ENCODE measurements at places on chromosomes 4 and X. TPM values are rescaled to one million over a fixed set of nuclear protein-coding genes. Genes with fewer than 3 reads are reported as not detected.

GRCh38 chrX:47748576-47748975 is 88.1 kb upstream of the ZNF81 start:
- H3K27me3 ChIP-seq, result peaks cover 3% of the 10 kb centered on the region
- no peak overlapping the region for H3K27ac ChIP-seq
- H3K4me3 ChIP-seq, result no peak overlapping the region
- no peaks in the 10 kb centered on the region for H3K36me3 ChIP-seq

GRCh38 chr4:94068753-94069719 is 138.6 kb upstream of the SMARCAD1 start:
- H3K27ac ChIP-seq, result no peak overlapping the region
- H3K4me3 ChIP-seq, result no peak overlapping the region
- H3K36me3 ChIP-seq, result no peaks in the 10 kb centered on the region
- H3K4me1 ChIP-seq, result no peaks in the 10 kb centered on the region

DNA sequence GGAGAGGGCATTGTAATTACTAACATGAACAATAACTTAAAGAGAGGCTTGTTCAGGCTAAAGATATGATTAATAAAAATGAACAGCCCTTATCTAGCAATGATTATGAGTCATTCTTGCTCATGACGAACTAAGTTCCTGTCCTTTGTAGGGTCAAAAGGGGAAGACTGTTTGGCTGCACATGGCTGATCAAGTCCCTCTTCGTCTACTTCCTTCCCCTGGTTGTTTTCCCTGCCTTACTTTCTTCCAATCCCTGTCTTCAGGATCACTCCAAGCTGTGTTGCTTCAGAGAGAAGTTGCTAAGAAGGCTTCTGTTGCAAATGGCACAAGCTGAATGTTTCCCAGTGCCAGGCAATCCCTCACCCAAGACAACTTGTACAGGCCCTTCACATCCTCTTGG is 115.0 kb upstream of the HS3ST1 start:
- no peak for DNase-seq
- no peaks in the 10 kb centered on the region for H3K27me3 ChIP-seq
- no peaks in the 10 kb centered on the region for H3K4me1 ChIP-seq
- H3K4me3 ChIP-seq, result no peak overlapping the region

DNA sequence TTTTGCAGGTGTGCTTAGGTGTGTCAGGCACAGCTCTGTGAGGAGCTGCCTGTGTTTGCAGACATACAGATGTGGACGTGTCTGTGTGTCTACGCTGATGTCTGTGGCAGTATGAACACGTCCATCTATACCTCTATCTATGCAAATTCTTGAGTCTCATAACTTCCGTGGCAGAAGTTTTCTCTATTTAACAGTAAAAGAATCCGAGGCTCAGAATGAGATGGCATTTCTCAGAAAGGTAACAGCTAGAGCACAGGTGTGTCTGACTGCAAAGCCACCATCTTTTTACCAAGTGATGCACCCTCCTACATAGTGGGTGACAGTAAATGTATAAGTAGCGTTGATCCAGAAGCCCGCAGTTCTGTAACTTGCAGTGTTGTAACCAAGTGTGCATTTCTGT is 39.9 kb upstream of the CYP4V2 start:
- H3K27me3 ChIP-seq, result peaks cover 3% of the 10 kb centered on the region
- no peaks in the 10 kb centered on the region for H3K4me1 ChIP-seq
- no peak for DNase-seq

DNA sequence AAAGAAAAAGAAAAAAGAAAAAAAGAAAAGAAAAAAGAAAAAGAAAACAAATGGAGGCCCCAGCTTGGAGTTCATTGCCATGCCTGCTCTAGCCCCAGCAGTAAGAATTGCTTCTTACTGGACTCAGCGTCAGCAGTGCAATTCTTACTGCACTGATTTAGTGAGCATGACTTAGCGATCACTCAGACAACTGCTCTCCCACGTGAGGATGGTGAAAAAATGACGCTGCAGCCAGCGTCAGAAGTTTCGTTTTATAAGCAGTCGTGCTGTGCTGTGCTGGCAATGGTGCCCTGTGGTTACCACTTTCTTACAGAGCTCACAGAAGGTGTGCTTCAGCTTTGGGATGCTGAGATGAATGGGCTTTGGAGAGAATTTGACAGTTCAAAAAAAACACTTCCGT is 68.3 kb upstream of the DDX3X start:
- H3K4me1 ChIP-seq, result peaks cover 3% of the 10 kb centered on the region
- DNase-seq, result peak; percentile 57
- no peaks in the 10 kb centered on the region for H3K36me3 ChIP-seq
- H3K4me3 ChIP-seq, result peak overlapping the region; percentile 53
- H3K27ac ChIP-seq, result no peak overlapping the region
- no peaks in the 10 kb centered on the region for H3K27me3 ChIP-seq

DNA sequence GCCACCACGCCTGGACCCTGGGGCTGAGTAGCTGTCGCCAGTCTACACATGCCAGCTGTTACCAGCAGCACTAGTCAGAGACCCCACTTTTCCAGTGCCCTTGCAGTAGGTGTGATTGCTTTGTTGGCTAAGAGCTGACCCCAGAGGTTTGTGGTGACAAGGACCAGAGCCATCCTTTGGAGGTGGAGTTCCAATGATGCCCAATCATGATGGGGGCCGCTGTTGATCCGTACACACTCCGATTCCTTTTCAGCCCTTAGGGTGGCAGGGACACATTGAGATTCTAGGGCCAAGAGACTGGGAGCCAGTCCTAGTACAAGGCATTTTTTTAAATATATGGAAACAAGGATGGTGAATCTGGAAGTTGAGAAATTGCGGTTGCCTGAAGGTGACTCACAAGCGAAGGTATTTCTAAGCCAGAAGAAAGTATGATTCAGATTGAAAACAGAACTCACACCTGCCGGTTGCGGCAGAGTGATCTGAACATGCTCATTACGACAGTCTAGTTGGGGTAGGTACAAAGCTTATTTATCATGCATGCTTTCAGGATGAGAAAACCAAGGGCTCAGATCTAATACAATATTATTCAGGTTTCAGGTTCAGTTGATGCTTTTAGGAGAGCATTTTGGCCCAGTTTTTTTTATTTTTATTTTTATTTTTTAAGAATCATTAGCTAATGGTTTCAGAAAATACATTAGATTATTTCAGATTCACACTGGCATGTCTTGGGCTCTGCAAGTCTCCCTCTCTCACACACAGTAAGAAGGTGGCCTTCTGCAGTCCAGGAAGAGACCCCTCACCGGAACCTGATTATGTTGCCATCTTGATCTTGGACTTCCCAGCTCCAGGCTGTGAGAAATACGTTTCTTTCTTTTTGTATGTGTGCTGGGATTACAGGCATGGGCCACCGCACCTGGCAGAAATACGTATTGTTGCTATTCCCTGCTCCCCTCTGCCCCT is 43.4 kb downstream of the SHROOM2 start:
- H3K4me3 ChIP-seq, result no peak overlapping the region
- no peaks in the 10 kb centered on the region for H3K36me3 ChIP-seq
- H3K4me1 ChIP-seq, result no peaks in the 10 kb centered on the region
- peak; percentile 19 for DNase-seq
- H3K27me3 ChIP-seq, result no peaks in the 10 kb centered on the region

DNA sequence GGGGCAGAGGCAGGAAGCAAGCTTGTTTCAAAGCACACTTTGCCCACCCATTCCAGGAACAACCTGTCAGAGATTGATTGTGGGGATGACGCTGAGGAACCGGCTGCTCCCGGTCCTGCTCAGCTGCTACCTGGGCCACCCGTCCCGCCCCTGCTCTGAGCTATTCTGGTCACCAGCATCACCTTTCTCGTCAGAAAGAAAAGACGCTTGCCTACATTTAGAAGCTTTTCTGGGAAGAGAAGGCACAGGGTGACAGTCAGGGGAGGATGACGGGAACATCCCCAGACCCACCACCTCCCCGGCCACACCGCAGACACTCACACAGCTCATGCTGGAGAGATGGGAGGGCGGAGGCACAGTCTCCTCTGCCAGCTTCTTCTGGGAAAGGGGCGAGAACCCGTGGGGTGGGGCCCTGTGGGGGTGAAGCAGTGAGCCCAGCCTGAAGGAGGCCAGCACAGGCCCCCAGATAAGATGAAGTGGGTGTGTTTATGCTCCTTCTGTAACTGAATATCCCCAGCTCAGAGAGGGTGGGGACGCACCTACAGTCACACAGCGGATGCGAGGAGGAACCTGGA is 81.8 kb downstream of the CPZ start:
- H3K36me3 ChIP-seq, result no peaks in the 10 kb centered on the region
- H3K27ac ChIP-seq, result no peak overlapping the region
- no peak for DNase-seq
- H3K4me3 ChIP-seq, result no peak overlapping the region
- no peaks in the 10 kb centered on the region for H3K4me1 ChIP-seq
- no peaks in the 10 kb centered on the region for H3K27me3 ChIP-seq

DNA sequence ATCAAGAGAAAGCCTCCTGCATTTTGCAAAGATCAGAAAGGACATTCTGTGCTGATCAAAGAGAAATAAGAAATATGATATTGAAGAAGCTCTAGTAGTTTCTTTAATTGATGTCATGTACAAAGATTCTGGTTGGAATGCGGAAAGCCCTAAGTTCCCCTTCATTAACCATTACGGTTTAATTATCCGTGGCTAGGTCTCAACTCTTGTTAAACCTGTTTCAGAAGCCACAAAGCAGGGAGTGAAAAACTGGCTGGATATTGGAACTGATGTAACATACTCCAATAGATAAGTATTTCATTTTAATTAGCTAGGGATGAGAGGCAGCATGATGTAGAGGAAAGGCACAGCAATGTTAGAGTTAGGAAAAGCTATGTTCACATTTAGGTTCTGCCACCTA is 55.7 kb downstream of the SPANXN3 start:
- no peak overlapping the region for H3K27ac ChIP-seq
- H3K36me3 ChIP-seq, result no peaks in the 10 kb centered on the region
- no peak for DNase-seq
- H3K4me1 ChIP-seq, result no peaks in the 10 kb centered on the region
- no peak overlapping the region for H3K4me3 ChIP-seq

The MAGEH1 gene
- total RNA-seq, result 26.6 TPM

The AMER1 gene
- 3.1 TPM for total RNA-seq

DNA sequence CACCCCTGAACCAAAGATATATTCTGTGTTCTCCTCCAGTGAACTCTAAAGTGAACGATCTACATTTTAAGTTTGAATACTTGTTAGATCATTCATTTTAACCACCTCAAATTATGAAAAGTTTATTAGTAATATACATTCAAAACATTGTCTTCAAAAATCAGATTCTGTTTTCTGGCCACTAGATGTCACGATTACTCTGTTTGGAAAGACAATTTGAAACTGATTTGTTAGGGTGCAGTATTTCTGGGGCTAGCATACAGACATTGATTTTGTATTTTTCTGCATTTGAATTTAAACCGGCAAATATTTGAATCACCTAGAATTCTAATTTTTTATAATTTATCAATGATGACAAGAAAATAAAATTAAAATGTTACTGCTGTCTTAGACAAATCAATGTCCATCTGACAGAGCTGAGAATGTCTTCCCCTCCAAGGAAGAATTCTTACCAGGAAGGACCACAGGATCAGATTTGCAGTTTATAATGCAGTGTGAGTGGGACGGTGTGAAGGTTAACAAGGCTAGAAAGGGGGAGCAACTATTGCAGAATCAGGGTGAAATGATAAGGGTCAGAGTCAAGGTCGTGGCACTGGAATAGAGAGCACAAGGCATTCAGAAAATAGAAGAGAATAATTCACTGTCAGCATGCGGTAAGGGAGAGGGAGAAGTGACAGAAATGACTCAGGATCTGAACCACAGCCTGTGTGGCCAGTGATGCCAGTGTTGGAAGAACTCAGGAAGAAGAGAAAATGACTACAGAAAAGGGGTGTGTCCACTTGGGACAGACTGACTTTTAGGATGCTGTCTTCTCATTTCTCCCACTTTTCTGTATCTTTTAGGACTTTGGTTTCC is 91.6 kb downstream of the ANXA10 start:
- no peaks in the 10 kb centered on the region for H3K27me3 ChIP-seq
- no peaks in the 10 kb centered on the region for H3K36me3 ChIP-seq
- H3K4me1 ChIP-seq, result no peaks in the 10 kb centered on the region
- peak; percentile 21 for DNase-seq
- H3K27ac ChIP-seq, result no peak overlapping the region

The UGT2B15 gene
- not detected for total RNA-seq

DNA sequence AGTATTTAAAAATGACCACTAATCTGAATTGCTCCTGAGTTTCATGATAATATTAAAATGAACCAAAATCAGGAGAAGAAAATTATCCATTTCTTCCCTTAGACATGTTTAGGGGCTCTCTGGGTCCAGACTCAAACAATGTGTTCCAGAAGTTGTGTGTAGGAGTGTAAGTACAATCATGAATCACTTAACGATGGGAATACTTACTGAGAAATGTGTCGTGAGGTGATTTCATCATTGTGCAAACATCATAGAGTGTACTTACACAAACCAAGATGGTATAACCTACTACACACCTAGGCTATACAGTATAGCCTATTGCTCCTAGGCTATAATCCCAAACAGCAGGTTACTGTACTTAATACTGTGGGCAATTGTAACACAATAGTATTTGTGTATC is 74.8 kb downstream of the STPG2 start:
- H3K27me3 ChIP-seq, result peaks cover 4% of the 10 kb centered on the region
- no peaks in the 10 kb centered on the region for H3K36me3 ChIP-seq
- no peak for DNase-seq
- no peak overlapping the region for H3K27ac ChIP-seq

DNA sequence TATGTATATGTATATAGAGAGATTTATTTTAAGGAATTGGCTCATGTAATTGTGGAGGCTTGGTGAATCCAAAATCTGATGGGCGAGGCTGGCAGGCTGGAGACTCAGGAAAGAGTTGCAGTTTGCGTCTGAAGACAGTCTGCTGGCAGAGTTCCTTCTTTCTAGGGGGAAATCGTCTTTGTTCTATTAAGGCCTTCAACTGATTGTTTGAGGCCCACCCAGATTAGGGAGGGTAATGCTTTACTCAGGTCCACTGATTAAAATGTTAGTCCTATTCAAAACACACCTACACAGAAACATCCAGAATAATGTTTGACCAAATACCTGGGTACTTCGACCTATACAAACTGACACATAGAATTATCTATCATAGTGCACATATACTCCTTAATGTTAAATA is 149.5 kb downstream of the NAA11 start:
- no peaks in the 10 kb centered on the region for H3K27me3 ChIP-seq
- no peak overlapping the region for H3K4me3 ChIP-seq
- no peaks in the 10 kb centered on the region for H3K4me1 ChIP-seq
- H3K27ac ChIP-seq, result no peak overlapping the region

The GLRB gene
- not detected for total RNA-seq

DNA sequence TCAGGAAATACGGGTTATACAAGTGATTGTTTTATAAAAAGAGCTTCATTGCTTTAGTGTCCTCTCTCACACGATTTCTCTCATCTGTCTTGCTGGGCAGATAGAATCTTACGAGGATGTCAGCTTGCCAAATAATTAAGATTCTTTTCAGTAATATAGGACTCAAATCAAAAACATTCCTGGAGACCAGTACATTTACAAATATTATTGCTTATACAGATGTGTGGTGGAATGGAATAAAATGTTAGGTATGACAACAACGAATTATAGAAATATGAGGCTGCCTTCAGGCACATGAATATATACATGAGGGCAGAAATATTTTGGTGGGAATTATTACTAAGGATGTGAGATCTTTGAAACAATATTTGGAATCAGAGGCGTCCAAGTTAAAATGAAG is 88.9 kb downstream of the GC start:
- H3K27ac ChIP-seq, result no peak overlapping the region
- DNase-seq, result no peak
- no peaks in the 10 kb centered on the region for H3K36me3 ChIP-seq
- no peaks in the 10 kb centered on the region for H3K27me3 ChIP-seq
- no peak overlapping the region for H3K4me3 ChIP-seq

- no peaks in the 10 kb centered on the region for H3K27me3 ChIP-seq
- H3K4me1 ChIP-seq, result no peaks in the 10 kb centered on the region
- no peak overlapping the region for H3K4me3 ChIP-seq
- H3K27ac ChIP-seq, result no peak overlapping the region
- DNase-seq, result no peak
Measured at GRCh38 chr4:6500481-6501140, 28.2 kb upstream of the PPP2R2C start.

Data from CD4-positive, CD25-positive, alpha-beta regulatory T cell (primary cell).